ENCODE measurements at places on chromosomes 3 and 15. TPM values are rescaled to one million over a fixed set of nuclear protein-coding genes. Genes with fewer than 3 reads are reported as not detected.

MUSTN1 gene
- total RNA-seq = 0.72 TPM

PPP1R14D gene
- total RNA-seq = not detected

TM4SF18 gene
- 8.1 TPM for total RNA-seq

CRABP1 gene
- 93.0 TPM for total RNA-seq

GRAMD2A gene
- total RNA-seq = 1.3 TPM

ZNF621 gene
- total RNA-seq = 23.8 TPM

LRTM1 gene
- not detected for total RNA-seq

- no peaks in the 10 kb centered on the region for H3K4me1 ChIP-seq
- H3K4me3 ChIP-seq = peak overlapping the region; percentile 88
- peaks cover 3% of the 10 kb centered on the region for H3K36me3 ChIP-seq
Observed at GRCh38 chr3:120909602-120909878, 1.5 kb downstream of the STXBP5L start.

DNA sequence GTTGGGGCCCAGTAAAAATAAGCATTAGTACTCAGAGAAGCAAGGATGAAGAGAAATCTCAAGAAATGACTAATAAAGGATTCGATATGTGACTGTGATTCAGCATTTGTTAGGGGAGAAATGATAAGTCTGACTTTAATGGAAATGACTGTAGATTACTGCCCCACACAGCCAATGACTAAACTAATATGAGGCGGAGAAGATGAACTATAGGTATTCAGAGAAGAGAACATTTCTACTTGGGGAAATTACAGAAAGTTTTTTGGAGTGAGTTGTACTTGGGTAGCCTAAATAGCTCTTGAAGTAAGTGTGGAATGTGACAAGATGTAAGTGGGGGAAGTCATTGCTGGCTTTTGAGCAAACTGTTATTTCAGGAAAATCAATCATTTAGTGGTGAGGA, 380.0 kb downstream of the PDCD6IP start:
- H3K27me3 ChIP-seq = no peaks in the 10 kb centered on the region
- H3K27ac ChIP-seq = no peak overlapping the region
- no peak for DNase-seq

- no peak overlapping the region for H3K4me3 ChIP-seq
- H3K27ac ChIP-seq = no peak overlapping the region
- no peak for DNase-seq
- no peaks in the 10 kb centered on the region for H3K27me3 ChIP-seq
- no peaks in the 10 kb centered on the region for H3K4me1 ChIP-seq
Observed at GRCh38 chr3:178147001-178147400, 389.2 kb upstream of the KCNMB2 start.

DNA sequence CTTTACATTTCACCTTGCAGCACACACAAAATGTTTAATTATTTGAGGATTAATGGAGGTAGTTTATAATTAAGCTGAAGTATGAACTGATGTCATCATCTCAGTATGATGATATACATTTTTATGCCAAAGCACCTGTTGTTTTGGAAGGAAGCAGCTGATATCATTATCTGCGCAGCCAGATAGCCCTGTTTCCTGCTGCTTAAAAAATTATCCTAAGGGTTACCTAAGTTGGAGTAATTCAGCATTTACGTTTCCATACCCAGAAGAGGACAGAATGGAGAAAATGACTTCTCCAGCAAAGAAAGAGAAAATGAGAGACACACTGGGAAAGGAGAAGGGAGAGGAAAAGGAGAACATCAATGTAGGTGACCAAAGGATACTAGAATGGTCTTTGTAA, 370.3 kb upstream of the PLSCR5 start:
- no peaks in the 10 kb centered on the region for H3K36me3 ChIP-seq
- DNase-seq = no peak
- no peak overlapping the region for H3K4me3 ChIP-seq
- no peaks in the 10 kb centered on the region for H3K27me3 ChIP-seq
- no peak overlapping the region for H3K27ac ChIP-seq

- no peak overlapping the region for H3K27ac ChIP-seq
- no peak overlapping the region for H3K4me3 ChIP-seq
- no peaks in the 10 kb centered on the region for H3K27me3 ChIP-seq
- no peaks in the 10 kb centered on the region for H3K36me3 ChIP-seq
Observed at GRCh38 chr3:97793420-97794019, 28.3 kb upstream of the CRYBG3 start.

- peaks cover 4% of the 10 kb centered on the region for H3K4me1 ChIP-seq
- H3K4me3 ChIP-seq = no peak overlapping the region
- H3K27ac ChIP-seq = no peak overlapping the region
- no peak for DNase-seq
- H3K36me3 ChIP-seq = no peaks in the 10 kb centered on the region
- no peaks in the 10 kb centered on the region for H3K27me3 ChIP-seq
Observed at GRCh38 chr3:143207338-143207961, 87.9 kb downstream of the CHST2 start.

DNA sequence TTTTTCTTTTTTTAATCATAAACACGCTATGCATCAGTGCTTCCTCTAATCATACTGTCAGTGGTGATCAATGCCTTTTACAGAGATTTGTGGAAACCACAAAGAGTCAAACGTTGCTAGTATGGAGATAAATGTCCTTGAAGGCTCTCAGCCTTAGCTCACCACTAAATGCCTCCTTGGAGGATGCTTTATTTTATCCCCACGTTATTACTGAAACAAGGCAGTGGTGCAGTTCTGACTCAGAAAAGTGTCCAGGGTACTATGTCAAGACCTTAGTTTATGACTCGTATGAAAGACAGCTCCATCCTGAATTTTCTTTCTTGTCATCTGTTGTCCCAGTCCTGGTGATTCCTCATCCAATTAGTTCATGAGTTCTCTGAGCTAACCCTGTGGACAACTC, 1146.7 kb downstream of the IGSF11 start:
- no peaks in the 10 kb centered on the region for H3K36me3 ChIP-seq
- no peaks in the 10 kb centered on the region for H3K27me3 ChIP-seq
- DNase-seq = no peak
- no peak overlapping the region for H3K27ac ChIP-seq
- no peak overlapping the region for H3K4me3 ChIP-seq
- H3K4me1 ChIP-seq = no peaks in the 10 kb centered on the region

DNA sequence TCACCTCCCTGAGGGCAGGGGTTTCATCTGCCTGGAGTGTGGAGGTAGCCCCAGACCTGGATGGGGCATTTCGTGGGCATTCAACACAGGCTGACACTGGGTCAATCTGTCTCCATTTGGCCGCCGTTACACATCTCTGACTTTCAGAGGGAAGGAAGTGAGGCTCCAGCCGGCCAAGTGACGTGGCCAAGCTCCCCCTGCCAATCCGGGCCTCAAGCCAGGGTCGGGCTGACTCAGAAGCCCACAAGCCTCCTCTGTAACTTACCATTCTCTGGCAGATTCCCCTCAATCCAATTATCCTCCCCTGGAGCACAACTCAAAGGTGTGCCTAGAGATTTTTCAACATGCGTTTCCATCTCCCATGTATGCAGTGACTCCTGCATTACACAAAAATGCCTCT, 227.6 kb downstream of the KLF13 start:
- no peak for DNase-seq
- H3K4me1 ChIP-seq = no peaks in the 10 kb centered on the region
- no peaks in the 10 kb centered on the region for H3K36me3 ChIP-seq
- no peak overlapping the region for H3K27ac ChIP-seq
- no peak overlapping the region for H3K4me3 ChIP-seq

GRCh38 chr3:39101022-39101689, 6.3 kb downstream of the GORASP1 start:
- no peaks in the 10 kb centered on the region for H3K27me3 ChIP-seq
- H3K36me3 ChIP-seq = peaks cover 27% of the 10 kb centered on the region
- no peak overlapping the region for H3K4me3 ChIP-seq
- H3K27ac ChIP-seq = no peak overlapping the region
- DNase-seq = peak; percentile 62

DNA sequence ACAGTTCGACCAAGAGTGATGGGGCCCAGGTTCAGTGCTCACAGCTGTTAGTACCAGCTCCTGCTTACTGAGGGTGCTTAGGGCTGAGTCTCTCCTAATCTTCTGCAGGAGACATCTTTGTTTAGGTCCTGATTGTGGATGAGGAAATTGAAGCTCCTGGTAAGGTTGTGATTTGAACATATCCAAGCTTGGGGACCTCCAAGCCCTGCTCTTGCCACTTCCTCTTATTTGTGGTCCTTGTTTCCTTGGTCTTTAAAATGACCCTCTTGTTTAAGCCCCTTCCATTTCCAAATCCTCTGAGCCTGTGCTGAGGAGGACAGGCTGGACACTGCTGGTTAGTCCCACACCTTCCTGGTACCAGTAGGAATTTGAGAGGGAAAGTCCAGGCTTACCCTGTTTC, 87.0 kb downstream of the EEFSEC start:
- H3K4me1 ChIP-seq = no peaks in the 10 kb centered on the region
- no peak overlapping the region for H3K4me3 ChIP-seq
- H3K27ac ChIP-seq = no peak overlapping the region
- DNase-seq = no peak
- H3K36me3 ChIP-seq = no peaks in the 10 kb centered on the region
- no peaks in the 10 kb centered on the region for H3K27me3 ChIP-seq

Data from H9 (cell line).